ENCODE measurements at places on chromosomes 1 and 21.

DNA sequence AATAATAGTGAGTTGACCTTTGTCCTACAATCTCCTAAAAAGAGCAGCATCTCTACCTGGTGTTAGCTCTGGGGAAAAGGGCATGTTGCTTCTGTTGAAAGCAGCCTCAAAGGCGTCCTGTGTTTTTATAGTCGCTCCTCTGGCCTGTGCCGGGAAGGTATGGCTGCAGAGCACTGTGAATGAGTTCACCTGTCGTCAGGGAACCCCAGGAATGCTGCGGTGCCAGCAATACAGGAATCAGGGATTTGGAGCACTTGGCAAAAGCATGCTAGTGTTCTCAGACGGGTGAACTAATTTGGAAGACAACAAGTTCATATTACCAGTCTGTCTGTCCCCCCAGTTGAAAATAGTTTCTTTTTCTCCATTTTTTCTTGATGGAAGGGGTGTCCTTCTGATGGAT lies 60.3 kb upstream of the PGD start:
- DNase-seq, result no peak

- no peak for DNase-seq
Measured at GRCh38 chr21:43585924-43586413, 73.3 kb downstream of the HSF2BP start.

DNA sequence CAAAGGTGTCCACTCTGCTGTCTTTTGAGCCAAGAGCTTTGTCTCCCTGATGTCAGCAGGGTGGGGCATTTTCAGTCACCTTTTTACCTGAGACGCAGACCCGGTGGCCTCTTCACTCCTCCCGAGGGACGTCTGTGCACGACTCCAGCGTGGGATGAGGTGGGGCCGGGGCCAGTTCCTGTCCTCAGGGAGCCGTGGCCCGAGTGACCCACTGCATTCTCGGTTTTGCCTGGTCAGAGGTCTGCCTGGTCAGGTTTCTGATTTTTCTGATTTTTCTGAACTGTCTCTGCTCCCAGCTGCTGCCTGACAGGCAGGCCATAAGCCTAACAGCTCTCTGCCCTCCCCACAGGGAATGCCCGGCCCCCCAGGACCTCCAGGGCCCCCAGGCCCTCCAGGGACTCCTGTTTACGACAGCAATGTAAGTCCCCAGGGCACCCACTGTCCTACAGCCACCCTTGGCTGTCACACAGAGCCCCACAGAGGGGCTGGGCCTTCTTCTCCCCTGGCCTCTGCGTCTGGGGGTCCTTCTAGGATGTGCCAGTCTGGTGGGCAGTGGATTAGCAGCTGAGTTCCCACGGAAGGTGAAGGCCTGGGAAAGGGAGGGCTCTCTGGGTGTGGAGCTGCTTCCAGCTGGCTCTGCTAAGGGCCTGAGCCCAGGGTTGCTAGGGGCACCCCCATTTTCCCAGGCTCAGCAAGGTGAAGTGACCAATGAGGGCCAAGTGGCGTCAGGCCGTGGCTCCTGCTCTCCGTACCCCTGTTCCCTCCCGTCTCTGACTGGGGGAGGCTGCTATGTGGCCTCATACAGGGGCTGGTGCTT lies 45.9 kb downstream of the SLC19A1 start:
- no peak for DNase-seq

GRCh38 chr1:230295367-230295766 lies 130.8 kb downstream of the PGBD5 start:
- no peak for DNase-seq

DNA sequence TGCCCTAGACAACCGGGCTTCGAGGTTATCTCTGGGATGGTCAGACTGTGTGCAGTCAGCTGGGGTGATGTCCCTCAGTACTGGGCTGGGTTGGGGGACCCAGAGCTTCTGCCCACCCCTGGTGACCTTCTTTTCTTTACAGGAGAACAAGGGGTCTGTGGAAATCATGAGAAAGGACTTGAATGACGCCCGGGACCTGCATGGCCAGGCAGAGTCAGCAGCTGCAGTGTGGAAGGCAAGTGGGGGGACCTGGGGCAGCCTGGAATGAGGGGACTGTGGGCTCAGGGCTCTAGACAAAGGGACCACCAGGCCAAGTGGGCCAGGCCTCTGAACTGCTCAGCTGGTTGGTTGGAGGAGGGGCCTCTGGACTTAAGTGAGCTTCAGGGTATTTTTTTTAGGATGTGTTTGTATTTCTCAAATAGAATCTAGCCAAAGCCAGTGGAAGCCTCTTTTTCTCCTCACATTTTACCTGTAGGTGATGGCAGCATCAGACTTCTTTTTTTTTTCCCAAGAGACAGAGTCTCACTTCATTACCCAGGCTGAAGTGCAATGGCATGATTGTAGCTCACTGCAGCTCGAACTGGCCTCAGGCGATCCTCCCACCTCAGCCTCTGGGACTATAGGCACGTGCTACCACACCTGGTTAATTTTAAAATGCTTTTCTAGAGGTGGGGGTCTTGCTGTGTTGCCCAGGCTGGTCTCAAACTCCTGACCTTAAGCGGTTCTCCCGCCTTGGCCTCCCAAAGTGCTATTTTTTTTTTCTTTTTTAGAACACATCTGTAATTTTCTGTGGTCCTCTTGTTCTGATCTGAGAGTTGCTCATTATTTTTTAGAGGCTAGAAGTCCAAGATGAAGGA lies 1.9 kb downstream of the RNF187 start:
- no peak for DNase-seq

DNA sequence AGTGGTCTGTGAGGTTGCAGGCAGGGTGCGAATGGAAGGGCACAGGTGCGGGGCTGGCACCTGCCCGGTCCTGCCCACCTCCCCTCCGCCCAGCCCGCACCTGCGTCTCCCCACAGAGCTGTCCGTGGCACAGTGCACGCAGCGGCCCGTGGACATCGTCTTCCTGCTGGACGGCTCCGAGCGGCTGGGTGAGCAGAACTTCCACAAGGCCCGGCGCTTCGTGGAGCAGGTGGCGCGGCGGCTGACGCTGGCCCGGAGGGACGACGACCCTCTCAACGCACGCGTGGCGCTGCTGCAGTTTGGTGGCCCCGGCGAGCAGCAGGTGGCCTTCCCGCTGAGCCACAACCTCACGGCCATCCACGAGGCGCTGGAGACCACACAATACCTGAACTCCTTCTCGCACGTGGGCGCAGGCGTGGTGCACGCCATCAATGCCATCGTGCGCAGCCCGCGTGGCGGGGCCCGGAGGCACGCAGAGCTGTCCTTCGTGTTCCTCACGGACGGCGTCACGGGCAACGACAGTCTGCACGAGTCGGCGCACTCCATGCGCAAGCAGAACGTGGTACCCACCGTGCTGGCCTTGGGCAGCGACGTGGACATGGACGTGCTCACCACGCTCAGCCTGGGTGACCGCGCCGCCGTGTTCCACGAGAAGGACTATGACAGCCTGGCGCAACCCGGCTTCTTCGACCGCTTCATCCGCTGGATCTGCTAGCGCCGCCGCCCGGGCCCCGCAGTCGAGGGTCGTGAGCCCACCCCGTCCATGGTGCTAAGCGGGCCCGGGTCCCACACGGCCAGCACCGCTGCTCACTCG lies 23.3 kb downstream of the FTCD start:
- no peak for DNase-seq

GRCh38 chr1:154481053-154481452 lies 21.0 kb upstream of the TDRD10 start:
- DNase-seq, result no peak

DNA sequence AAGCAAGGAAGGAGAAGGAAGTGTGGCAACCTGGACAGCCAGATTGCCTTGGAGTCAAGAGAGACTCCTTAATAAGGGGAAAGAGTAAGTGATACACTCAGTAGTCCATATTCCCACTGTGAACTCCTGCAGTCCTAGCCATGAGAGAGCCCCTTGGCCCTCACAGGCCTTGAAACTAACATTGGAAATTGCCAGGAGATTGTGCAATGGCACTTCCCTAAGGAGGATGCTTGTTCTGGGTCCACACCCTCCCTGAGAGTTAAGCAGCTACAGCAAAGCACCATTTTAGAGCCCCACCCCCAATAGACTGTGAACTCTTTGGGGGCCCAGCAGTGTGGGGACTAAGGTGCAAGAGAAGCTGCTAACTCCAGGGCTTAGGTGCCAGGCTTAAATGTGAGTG lies 367.7 kb upstream of the CAMK1G start:
- no peak for DNase-seq

- DNase-seq, result no peak
Measured at GRCh38 chr1:150688763-150689162, 8.2 kb downstream of the GOLPH3L start.

DNA sequence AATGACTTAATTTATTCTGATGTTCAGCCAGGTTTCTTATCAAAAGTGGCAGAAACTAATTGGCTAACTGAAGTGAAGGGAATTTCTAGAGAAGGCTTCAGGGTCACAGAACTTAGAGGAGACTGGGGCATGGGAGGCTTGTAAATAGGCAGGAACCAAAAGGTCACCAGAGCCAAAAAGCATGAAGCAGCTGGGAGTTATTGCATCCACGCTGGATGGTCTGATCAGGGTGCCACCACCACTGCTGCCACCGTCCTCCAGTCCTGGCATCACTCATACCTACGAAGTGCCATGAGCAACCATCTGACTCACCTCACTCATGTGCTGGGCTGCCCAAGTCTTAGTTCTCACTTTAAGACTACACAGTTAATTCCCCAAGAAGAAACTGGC lies 82.5 kb upstream of the DPH5 start:
- no peak for DNase-seq

GRCh38 chr1:3515774-3516480 lies 61.5 kb downstream of the ARHGEF16 start:
- DNase-seq, result no peak

DNA sequence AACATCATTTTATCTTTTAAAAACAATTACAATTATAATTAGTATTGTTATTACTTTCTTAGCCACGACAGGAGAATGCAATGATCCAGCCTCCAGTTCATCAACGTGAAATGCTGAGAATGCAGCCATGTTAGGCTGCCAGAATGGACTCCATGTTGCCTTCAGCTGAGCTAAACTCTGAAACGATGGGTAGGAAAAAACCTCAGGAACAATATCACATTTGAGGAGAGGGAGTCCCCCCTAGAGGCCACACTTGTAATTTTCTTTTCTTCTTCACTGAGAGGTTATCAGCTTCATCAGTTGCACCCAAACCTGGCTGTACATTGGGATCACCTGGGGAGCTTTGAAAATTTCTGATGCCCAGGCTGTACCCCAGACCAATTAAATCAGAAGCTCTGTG lies 34.6 kb upstream of the DNAH14 start:
- no peak for DNase-seq

DNA sequence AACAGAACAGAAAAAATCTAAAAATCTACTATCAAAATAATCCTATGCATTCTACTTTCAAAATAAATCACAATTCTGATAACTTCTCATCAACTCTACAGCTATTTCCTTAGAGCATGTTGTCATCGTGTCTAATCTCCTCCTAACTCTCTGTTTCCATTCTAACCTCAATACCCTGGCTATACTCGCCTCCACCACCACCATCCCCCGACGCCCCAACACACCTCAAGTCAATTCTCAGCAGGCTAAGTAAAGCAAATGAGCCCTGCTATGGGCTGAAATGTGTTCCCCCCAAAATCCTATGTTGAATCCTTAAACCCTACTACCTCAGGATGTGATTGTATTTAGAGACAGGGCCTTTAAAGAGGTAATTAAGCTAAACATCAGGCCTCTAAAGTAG lies 34.6 kb downstream of the NRDC start:
- DNase-seq, result no peak

- DNase-seq, result no peak
Measured at GRCh38 chr1:58065520-58065919, 481.0 kb downstream of the OMA1 start.

GRCh38 chr1:4702932-4703331 lies 48.5 kb downstream of the AJAP1 start:
- DNase-seq, result no peak

DNA sequence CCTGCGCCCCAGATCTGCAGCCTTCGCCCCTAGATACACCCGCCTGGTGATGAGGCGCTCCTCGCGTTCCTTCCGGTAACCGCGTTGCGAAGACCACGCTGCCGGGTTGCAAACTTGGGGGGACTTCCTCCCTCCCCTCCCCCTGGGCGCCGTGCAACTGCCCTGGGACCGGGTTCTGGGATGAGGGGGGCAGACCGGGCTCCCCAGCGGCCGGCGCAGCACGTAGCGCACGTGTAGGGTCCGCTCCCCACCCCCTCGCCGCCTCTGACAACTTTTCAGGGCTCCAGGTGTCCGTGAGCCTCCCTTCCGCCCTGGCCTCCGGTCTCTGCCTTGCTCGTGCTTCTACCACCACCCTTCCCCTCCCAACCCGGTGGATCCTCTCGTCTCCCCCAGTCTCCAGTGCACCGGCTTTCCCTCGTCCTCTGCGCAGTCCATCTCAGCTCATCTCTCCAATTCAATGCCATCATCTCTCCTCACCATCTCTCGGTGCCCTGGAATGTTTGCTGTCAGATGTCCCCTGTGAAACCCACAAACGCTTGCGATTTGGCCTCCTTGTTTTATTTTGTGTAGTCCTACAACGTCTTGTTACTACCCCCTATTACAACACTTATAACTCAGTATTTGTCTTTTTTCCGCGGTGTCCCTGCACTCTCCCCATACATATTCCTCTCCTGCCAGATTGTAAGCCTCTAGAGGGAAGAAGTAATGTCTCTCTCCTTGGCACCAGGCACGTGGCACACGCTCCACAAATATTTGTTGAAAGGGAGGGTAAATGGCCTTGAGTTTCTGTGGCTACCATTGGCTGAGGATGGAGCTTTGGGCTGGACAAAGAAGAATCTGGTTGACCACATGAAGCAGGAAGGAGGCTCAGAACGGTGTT lies 782 bp downstream of the PCAT6 start:
- DNase-seq, result no peak

DNA sequence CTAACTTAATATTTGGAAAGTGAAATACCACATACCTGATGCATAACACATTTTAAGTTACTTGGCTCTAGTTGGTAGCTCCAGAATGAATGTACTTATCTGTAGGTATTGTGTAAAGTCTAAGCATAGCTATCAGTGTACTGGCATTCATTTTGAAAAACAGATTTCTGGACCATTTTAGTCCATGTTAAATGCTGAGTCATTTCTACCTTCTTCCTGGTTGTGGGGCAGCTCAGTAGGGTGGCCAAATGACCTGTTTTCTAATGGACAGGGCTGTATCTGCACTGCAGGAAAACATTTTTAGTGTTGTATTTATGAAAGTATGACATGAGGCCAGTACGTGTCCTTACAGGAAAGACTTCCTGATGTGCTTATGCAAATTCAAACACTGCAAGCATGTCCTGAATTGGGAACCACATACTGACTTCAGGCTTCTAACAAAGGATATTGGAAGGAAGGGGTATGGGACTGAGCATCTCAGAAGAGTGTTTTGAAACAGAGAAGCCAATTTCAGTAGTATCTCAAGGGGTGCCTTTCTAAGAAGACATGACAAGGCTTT lies 300.3 kb upstream of the B3GALT2 start:
- no peak for DNase-seq
